ENCODE measurements at places on chromosomes 12 and 14.
A peak's percentile ranks its signal among the peaks of the same experiment; 100 is the strongest.

- H3K27ac ChIP-seq = no peak overlapping the region
- no peaks in the 10 kb centered on the region for H3K4me1 ChIP-seq
- no peaks in the 10 kb centered on the region for H3K36me3 ChIP-seq
- no peak for DNase-seq
Observed at GRCh38 chr14:22740020-22740419, 26.5 kb upstream of the OXA1L start.

DNA sequence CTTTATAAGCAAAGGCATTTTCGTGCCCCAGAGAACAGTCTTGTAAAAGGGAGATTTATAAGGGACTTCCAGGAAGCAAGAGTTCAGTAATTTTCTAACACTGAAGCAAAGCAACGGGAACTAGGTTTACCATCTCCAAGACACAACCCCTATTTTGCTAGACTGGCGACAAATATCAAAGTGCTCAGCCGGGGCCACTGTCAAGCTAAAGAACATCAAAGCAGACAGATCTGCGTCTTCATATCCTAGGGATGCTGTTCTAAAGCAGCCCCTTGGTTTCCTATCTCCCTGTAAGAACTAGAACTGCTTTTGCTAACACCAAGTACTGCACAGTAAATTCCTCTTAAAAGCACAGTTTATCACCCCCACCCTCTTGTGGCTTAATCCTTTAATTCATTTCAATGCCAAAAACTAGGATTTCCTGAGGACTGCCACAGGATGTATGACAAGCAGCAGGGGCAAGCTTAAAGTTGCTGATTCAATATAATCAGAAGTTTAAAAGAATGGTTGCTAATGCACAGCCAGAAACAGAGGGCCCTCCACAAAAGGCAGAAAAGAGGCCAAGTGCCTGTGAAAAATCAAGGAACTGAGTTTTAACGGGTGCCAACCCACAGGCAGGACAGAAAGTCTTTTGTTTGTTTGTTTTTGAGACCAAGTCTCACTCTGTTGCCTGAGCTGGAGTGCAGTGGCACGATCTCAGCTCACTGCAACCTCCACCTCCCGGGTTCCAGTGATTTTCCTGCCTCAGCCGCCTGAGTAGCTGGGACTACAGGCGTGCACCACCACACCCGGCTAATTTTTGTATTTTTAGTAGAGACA, 44.0 kb upstream of the ISM2 start:
- no peak for DNase-seq
- H3K36me3 ChIP-seq = peaks cover 17% of the 10 kb centered on the region
- H3K27me3 ChIP-seq = no peaks in the 10 kb centered on the region
- H3K27ac ChIP-seq = no peak overlapping the region

DNA sequence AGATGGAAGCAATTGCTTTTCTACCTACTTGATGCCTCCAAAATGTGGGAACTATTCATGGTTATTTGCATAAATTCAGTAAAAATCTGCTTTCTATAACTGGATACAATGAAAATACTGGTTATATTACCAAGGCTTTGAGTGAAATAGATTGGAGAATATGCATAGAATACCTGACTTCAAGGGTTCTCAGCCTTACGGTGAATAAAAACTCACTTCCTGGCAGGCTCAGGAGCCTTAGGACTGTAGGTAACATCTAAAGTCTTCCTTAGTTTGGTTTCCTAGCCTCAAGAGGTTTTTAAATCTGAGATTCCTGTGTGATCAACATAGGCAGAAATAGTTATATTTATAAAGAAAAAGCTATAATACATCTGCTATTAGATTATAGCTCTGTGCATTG, 158.6 kb downstream of the SLC41A2 start:
- H3K27ac ChIP-seq = no peak overlapping the region
- no peak for DNase-seq
- no peaks in the 10 kb centered on the region for H3K4me1 ChIP-seq
- peaks cover 7% of the 10 kb centered on the region for H3K27me3 ChIP-seq
- no peak overlapping the region for H3K4me3 ChIP-seq

DNA sequence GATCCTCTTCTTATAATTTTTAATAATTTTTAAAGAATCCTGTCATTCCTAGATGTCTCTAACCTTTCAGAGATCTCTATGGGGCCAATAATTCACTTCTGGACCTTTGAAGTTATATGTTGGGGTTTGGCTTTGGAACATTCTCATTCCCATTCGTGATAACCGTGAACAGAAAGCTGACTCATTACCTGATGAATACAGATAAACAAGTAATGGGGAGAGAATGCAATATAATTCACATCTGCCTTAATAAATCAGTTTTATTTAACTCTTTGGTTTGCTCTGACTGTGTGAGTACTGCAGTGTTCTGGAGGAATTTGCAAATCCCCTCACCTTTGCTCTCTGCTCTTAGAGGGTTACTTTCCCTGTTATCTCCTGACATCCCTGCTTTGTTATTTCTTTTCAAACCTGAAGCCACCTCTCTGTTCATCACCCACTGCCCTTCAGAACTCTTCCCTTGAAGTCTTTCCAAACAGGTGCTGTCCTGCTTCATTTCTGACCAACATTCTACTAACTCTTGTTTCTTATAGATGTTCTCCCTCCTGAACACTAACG, 79.6 kb upstream of the SLC38A2 start:
- no peak for DNase-seq
- no peak overlapping the region for H3K4me3 ChIP-seq
- no peak overlapping the region for H3K27ac ChIP-seq
- H3K36me3 ChIP-seq = no peaks in the 10 kb centered on the region

DNA sequence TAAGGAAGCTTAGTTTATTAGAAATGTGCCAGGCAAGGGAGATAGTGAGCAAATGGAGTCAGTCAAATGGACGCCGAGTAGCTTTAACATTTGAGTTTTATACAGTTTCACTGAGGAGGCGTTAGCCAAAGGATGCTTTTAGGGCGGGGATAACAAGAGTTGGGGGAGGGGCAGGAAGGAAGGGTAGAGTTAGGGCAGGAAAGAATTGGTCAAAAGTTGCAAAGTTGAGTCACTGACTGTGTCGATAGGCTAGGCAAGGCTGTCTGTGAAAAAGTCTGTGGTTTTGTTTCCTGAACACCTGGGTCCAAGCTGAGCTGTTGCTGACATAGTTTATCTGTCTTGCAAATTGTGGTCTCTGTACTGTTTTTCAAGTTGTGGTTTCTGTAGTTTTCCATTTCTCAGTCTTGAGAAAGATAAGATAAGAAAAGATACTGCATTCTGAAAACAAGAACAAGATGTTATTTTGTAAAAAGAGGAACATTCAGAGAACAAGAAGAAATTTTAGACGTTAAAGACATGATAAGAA, 62.6 kb upstream of the RESF1 start:
- H3K27ac ChIP-seq = peak overlapping the region; percentile 27
- no peaks in the 10 kb centered on the region for H3K27me3 ChIP-seq
- peaks cover 19% of the 10 kb centered on the region for H3K4me1 ChIP-seq
- no peaks in the 10 kb centered on the region for H3K36me3 ChIP-seq

GRCh38 chr12:3641428-3642018, 111.4 kb downstream of the CRACR2A start:
- no peak overlapping the region for H3K4me3 ChIP-seq
- H3K36me3 ChIP-seq = 0 out of 3 replicates have a peak, but pooled peaks cover 4% of the 10 kb centered on the region
- H3K27me3 ChIP-seq = no peaks in the 10 kb centered on the region

DNA sequence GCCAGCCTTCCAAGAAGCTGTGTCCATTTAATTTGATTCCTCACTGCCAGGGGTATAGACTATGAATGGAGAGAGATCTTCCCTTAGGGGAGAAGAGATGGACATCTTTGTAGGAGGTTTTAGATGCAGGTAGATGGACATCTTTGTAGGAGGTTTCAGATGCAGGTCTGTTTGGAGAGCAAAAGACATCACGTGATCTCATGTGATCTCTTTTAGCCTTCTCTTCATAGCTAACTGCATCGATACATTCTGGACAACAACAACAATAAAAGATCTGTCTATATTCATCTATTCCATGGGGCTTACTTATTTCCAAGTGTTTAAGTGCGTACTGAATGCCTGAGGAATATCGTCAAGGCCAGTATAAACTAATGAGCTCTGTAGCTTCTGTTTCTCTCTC, 163.2 kb downstream of the PAX9 start:
- no peaks in the 10 kb centered on the region for H3K4me1 ChIP-seq
- no peaks in the 10 kb centered on the region for H3K27me3 ChIP-seq
- H3K4me3 ChIP-seq = no peak overlapping the region
- no peak overlapping the region for H3K27ac ChIP-seq

DNA sequence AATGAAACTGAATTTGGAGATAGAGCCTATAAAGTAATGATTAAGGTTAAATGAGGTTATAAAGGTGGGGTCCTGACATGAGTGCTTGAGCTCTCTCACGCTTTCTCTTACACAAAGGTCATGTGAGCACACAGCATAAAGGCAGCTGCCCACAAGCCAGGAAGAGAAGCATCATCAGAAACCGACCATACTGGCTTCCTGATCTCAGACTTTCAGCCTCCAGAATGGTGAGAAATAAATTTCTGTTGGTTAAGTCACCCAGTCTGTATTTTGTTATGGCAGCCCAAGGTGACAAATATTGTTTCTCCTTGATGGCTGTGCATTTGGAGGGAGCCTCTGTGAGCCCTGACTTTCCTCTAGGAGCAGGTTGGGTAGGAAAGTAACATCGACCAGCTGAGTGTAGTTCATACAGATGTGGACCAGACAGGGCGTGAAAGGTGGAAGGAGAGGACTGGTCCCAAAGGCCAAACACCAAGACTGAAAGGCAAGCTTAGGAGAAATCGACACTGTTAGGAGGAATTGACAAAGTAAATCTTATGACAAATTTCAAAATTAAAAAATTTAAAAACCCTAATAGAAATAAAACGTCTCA, 97.6 kb upstream of the SLC38A2 start:
- no peak overlapping the region for H3K27ac ChIP-seq
- no peak overlapping the region for H3K4me3 ChIP-seq
- no peaks in the 10 kb centered on the region for H3K27me3 ChIP-seq

DNA sequence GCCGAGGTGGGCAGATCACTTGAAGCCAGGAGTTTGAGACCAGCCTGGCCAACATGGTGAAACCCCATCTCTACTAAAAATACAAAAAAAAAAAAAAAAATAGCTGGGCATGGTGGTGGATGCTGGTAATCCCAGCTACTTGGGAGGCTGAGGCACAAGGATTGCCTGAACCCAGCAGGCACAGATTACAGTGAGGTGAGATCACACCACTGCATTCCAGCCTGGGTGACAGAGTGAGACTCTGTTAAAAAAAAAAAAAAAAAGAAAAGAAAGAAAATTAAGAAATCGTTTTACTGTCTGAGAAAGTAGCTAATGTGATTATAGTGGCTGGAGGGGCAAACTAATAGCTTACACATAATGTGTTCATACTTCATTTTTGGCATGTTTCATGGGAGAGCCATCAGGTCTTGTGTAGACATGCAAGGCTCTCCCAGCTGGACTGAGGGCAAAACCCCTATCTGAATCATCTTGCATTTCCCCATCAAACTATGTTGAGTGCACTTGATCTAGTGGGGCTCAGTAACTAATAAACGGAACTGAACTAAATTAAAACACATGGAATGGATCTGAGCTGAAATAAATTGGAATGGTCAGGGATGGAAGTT, 16.2 kb downstream of the KIF21A start:
- no peak overlapping the region for H3K4me3 ChIP-seq
- H3K36me3 ChIP-seq = no peaks in the 10 kb centered on the region
- DNase-seq = no peak
- no peak overlapping the region for H3K27ac ChIP-seq

GRCh38 chr12:27814411-27814810, 34.4 kb upstream of the MANSC4 start:
- no peak overlapping the region for H3K27ac ChIP-seq
- H3K27me3 ChIP-seq = no peaks in the 10 kb centered on the region
- no peak overlapping the region for H3K4me3 ChIP-seq

- 0 out of 2 replicates have a peak, but pooled peaks cover 2% of the 10 kb centered on the region for H3K27me3 ChIP-seq
- no peak overlapping the region for H3K4me3 ChIP-seq
- H3K4me1 ChIP-seq = no peaks in the 10 kb centered on the region
Observed at GRCh38 chr12:54075974-54076373, 22.3 kb downstream of the HOXC4 start.

DNA sequence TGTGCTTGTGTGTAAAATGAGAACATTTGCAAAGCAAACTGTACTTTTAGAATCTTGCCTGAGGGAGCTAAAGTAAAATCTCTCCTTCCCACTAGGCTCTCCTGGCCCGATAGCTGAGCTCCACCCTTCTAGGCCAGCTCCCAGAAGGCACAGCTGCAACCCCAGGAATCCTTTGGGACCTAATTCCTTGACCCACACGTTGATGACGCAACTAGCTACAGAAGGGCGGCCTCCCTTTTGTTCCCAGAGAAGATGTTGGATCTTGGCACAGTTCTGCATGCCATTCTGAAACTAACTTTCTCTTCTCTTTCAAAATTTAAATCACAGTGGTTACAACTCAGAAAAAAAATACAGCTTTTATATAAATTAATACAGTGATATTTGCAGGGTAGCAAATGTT, 268.1 kb downstream of the EGLN3 start:
- H3K4me3 ChIP-seq = no peak overlapping the region
- no peaks in the 10 kb centered on the region for H3K36me3 ChIP-seq
- no peak for DNase-seq
- H3K4me1 ChIP-seq = no peaks in the 10 kb centered on the region
- H3K27ac ChIP-seq = no peak overlapping the region

DNA sequence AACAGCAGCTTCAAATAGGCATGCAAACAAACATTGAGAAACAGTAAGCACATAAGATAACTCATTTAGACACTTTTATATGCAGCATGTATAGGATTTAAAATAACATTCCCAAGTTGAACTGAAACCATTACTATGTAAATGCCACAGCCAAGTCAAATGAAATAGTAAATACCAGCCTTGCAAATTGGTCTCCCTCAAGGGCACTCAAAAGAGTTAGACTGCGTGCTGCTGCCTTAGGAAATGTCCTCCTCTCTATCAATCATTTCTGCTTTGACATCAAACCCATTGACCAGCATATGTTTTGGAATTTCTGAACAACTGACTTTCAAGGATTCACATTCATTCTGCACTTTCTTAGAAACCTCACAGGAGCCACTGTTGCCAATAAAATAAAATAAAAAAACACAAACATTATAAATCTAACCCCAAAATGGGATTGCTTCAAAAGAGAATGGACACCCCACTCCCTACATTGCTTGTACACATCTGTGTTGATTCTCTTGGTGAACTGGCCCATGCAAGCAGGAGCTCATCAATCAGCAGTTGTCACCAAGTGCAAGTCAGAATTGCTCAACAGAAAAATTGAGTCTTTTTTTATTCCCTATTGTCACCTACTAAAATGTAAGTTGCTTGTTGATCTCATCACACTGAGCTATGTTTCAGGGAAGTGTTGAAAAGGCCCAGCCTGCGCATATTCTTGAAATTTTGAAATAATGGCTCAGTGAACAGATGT, 256.2 kb downstream of the DAD1 start:
- H3K27me3 ChIP-seq = no peaks in the 10 kb centered on the region
- DNase-seq = no peak
- H3K36me3 ChIP-seq = no peaks in the 10 kb centered on the region
- peaks cover 37% of the 10 kb centered on the region for H3K4me1 ChIP-seq
- no peak overlapping the region for H3K4me3 ChIP-seq
